Lower leg skin (tissue), 4 donors: ENCODE measurements at places on chromosomes 3 and 15.

GRCh38 chr15:51316636-51317035, 21.8 kb downstream of the CYP19A1 start:
- DNase-seq = no peak

DNA sequence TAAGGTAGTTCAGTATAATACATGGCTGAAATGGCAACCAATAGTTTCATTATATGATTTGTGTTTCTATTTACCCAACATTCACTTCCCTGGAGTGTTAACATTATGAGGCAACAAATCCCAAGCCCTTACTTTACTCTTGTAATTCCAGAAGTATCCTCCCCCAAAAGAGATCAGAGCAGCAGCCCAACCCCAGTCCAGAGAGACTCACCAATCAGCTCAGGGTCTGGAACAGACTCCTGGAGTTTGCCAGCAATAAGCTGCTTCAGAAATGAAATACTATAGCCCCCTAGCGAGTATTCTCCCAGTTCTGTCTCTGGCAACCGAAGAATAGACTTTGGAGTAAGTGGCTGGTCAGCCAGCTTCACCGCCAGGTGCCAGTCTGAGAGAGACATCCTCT, 2.5 kb downstream of the UBL7 start:
- DNase-seq = no peak

GRCh38 chr15:77481670-77482069, 61.0 kb downstream of the HMG20A start:
- no peak for DNase-seq

DNA sequence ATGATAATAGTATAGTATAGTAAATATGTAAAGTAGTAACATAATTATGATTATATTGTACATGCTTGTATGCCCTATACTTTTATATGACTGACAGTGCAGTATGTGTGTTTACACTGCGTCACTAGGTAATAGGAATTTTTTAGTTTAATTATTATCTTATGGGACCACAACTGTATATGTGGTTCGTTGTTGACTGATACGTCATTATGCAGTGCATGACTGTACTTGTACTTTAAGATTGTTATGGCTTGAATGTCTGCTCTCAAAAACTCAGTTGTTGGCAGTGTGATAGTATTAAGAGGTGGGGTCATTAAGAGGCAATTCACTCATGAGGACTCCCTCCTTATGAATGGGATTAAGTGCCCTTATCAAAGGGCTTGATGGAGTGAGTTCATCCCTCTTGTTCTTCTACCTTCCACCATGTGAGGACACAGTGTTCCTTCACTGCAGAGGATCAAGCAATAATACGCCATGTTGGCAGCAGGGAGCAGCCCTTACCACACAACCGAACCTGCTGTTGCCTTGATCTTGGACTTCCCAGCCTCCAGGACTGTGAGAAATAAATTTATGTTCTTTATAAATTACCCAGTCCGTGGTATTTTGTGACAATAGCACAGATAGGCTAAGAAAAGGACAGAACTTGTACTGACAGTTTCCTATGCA, 152.2 kb downstream of the NEK11 start:
- DNase-seq = no peak

GRCh38 chr3:46183330-46183729, 24.8 kb downstream of the CCR1 start:
- no peak for DNase-seq

GRCh38 chr15:67758619-67759300, 66.5 kb upstream of the SKOR1 start:
- DNase-seq = no peak

DNA sequence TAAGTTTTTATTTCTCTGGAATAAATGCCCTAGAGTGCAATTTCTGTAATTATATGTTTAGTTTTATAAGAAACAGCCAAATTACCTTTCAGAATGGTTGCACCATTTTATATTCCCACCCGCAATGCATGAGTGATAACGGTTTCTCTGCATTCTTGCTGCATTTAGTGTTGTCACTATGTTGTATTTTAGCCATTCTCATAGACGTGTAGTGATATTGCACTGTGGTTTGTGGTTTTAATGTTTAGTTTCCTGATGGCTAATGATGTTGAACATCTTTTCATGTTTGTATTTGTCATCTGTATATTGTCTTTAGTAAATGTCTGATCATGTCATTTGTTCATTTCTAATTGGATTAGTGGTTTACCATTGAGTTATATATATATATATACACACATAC, 73.0 kb upstream of the GOLIM4 start:
- DNase-seq = no peak

GRCh38 chr3:139450159-139450558, 26.2 kb downstream of the RBP2 start:
- no peak for DNase-seq

DNA sequence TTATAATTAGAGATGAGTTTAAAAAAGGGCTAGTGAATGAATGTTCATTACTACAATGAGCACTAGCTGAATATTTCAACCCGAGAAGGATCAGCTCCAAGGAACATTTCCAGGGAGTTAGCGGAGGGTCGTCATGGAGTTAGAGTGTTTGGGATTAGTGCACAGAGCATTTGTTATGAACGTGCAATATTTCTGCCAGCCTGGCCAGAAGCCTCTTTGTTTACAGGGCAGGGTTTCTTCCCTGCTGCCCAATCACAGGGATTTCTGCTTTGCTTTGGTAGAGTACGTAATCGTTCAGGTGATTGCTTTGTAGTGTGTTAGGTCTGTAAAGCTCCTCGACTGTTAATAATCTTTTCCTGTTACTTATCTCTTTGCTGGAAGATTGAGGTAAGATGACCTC, 5.9 kb downstream of the CGNL1 start:
- no peak for DNase-seq

- DNase-seq = no peak
These were observed 33.6 kb downstream of the CD200 start for GRCh38 chr3:112366522-112366921.

- DNase-seq = no peak
These were observed 60.8 kb downstream of the GPR156 start for GRCh38 chr3:120224237-120224636.

DNA sequence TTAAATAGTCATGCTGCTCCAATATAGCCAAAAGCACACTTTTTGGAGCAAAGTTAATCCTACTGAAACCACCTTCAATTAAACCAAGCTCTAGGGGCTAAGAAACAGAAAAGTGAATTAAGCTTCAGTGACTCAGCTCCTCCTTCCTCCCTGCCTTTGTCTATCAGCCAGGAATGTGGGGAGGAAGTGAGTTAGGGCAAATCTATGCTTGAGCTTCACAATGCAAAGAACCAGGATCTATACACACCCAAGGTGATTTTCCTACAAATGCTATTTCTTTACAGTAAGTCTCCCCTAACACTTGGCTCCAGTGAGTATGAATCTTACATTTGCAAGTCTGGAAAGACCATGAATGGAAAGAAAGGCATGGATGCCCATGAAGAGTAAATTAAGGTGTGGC, 212.1 kb downstream of the P3H2 start:
- no peak for DNase-seq

GRCh38 chr15:85622221-85622831, 172.4 kb downstream of the KLHL25 start:
- no peak for DNase-seq

- no peak for DNase-seq
These were observed 115.5 kb upstream of the C2CD4B start for GRCh38 chr15:62280625-62281024.

- no peak for DNase-seq
These were observed 167.2 kb downstream of the MAGI1 start for GRCh38 chr3:65871305-65872141.

GRCh38 chr15:48411971-48412591, 80.9 kb downstream of the DUT start:
- DNase-seq = no peak

DNA sequence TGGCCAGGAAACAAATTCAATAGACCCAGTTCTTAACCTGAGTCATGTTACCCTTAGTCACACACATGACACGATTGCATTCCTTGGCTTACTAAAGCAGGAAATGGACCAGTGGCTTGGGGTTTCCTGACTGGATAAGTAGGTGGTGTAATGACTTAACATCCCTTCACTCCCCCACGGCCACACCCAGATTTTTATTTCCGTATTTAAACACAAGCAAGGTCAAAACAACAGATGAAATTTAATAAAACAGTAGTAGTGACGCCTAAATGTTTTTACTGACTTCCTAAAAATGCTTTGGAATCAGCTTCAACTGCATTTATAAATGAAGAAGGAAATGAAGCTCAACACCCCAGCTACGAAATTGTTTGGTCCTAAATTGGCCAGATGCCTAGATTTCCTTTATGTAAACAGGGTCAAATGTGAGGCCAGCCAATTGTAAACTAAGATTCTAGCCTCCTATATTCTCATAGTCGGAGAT, 324.3 kb downstream of the CHST2 start:
- peak; percentile 73 for DNase-seq

DNA sequence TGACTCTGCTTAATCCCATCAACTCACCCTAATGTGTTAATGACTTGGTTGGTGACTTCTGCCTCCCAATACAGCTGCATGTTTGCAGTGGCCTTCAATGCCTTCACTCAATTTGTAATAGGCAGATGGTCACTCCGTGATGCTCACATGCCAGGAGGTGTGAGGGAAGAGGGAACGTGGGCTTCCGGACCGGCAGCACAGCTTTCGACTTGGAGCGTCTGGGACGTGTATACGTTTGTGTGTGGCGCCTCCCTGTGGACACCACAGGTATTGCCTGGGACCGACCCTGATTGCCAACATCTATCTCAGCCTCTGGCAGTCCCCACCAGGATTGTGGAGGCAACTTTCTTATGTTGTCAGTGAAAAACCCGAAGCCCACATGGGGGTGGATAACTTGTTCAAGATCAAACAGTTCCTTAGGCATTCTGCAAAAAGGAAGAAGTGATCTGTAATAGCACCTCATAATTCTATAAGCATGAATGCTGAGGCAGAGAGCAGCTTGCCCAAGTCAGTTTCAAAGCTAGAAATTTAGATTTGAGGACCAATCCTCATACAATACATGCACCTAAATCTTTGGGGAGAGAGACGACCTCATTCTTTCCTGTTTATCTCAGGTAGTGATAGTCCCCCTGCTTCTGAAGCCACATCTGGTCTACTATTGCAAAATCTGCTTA, 16.9 kb downstream of the MRPL46 start:
- peak; percentile 89 for DNase-seq

- no peak for DNase-seq
These were observed 23.8 kb downstream of the STIMATE start for GRCh38 chr3:52873433-52874159.

DNA sequence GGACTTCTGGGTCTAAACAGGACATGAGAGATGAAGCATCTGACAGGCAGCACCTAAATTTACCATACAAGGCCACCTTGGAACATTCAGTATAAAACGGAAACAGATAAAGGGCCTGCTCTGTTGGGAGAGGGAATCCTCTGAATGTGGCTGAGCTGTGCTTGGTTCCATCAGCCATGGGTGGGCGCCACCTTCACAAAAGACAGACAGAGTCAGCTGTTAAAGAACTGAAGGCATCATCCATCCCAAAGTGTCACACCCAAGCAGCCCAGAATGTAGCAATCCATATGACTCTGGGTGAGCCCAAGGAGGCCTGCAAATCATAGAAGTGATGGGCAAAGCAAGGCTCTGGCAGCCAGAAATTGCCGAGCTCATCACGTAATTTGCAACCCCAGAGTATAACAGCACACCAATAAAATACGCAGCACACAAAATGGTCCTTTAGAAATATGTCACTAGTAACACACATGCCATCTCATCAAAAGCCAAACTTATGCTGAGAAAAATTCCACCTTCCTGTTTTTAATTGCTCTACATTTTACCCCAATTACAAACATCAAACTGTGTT, 24.8 kb upstream of the RBP1 start:
- no peak for DNase-seq

DNA sequence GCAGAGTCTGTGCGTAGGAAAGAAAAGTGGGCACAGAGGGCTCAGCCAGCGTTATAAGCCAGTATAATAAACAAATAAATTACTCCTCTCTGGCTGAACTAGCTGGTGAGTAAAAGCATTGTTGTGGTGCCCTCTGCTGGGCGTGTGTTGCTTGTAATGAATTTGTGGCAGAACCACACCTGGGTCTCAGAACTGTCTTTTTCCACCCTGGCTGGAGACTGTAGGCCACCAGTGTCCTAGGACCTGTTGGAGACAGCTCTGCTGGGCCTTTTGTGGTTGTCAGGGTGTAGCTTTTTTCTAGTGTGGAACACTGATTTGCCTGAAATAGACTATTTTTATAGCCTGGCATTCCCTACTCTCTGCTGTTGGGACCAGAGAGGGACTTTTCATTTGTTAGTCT, 130.5 kb upstream of the EIF1B start:
- DNase-seq = peak; percentile 92

DNA sequence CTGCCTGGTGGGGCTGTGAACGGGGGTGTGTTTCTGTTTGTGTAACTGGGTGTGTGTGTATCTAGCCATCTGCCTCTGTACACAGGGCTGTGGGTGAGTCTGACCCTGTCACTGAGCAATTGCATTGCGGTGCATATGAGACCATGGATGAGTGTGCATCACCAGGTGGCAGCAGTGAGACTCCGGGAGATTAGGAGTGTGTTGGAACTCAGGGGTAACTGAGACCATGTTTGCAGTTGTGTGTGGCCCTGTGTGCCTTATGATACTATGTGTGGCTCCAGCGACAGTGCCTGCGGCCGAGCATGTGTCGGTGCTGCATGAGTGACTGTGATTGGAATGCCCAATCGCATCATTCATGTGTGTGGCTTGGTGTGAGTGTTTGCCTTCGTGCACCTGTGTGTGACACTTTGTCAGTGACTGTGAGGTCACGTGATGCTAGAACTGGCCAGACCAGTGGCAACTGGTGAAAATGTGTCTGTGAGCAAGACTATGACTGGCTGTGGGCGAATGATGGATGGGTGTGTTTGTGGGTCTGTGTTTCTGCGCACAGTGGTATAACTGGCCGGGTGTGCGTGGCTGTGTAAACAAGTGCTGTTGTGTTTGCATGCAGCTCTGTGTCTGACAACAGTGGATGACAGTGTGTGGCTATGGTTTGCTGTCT, 14.0 kb downstream of the VILL start:
- peak; percentile 93 for DNase-seq

- no peak for DNase-seq
These were observed 100.0 kb downstream of the SH3GL3 start for GRCh38 chr15:83547168-83547567.

DNA sequence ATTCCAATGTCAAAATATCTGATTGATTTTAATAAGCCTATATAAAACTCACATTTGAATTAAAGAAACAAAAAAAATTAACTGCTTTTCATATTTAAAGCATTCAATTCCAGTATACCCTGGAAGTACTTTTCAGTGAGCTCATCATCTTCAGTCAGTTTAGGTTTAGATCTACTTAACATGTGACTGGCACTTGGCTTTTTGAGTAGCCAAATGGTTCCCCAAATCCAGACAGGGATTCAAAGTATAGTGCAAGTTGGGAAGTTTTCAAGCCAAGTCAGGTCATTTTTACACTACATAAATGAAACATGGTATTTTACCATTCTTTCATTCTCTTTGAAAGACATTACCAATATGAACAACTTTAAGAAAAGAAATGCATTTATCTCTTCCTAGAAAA, 57.5 kb downstream of the ATP8B4 start:
- no peak for DNase-seq

GRCh38 chr15:91102546-91103330, 2.7 kb downstream of the SV2B start:
- DNase-seq = no peak
